ENCODE measurements at places on chromosomes 6 and 20.

DNA sequence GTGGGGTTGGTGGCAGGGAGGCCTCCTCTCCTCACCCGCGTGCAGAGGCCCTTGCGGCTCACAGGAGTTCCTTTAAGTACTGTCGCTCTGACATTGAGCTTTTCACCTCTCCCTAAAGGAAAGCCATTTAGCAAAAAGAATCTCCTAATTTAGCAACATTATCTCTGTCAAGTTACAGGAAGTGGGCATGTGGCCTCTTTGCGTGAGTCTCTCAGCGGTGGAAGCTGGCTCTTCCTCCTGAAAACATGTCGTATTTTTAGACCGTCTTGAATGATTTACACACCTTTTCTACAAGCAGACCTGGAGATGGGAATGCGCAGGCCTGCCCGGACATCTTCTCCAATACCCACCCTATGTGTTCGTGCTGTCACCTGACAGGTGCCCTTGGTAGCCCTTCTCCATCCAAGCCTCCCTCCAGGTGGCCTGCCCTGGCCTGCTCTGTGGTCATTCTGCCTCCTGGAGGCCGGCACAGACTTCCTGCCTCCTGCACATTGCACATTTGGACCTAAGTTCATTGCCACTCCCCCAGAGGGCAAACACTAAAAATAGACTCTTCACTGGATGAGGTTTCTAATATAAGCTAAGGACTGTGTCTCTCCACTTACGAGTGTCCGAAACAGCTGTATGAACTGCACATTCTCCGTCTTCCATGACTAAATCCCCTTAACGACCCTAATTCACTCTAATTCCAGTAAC lies 18.5 kb upstream of the PHACTR3 start:
- no peak for DNase-seq

GRCh38 chr6:99951016-99951805 lies 42.8 kb downstream of the MCHR2 start:
- DNase-seq, result no peak

DNA sequence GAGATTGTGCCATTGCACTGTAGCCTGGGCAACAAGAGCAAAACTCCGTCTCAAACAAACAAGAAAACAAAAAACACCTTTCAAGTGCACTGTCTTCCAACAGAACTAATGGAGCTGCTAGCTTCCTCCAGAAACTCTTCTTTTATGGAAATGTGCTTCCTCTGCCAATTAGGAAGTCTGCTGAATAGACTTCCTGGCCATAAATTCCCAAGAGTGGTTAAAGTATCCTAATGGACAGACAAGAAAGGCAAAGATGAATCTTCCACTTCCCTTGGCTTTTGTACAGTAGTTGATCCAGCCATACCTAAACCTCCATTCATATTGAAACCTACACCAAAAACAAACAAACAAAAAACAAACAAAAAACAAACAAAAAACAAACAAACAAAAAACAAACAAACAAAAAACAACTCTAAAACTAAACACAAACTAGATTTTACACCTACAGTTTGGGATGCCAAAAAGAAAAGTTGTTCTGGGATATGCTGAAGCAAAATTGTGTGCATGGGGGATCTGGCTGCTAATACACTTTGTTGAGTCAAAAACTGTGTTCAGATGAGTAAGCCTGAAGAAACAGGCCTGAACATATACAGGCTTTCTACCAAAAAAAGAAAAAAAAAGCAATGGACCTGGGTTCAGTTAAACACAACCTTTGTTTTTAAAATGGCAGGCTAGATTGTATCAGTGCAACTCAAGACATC lies 59.8 kb upstream of the CARMIL1 start:
- no peak for DNase-seq

GRCh38 chr20:36121981-36122930 lies 32.3 kb upstream of the EPB41L1 start:
- no peak for DNase-seq

DNA sequence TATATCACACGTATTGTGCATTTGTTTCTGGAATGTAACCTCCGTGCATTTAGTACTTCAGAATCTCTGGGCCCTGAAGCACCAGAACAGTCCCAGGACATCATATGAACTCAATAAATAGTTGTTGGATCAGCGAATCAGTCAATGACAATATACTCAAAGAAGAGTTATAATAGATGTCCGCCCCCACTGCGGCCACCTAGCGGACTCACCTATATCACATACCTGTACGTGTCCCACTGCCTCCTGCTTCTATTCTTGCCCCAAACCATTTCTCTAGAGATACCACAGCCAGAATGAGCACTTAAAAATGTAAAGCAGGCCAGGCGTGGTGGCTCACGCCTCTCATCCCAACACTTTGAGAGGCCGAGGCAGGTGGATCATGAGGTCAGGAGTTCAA lies 73.9 kb downstream of the DCDC2 start:
- no peak for DNase-seq

DNA sequence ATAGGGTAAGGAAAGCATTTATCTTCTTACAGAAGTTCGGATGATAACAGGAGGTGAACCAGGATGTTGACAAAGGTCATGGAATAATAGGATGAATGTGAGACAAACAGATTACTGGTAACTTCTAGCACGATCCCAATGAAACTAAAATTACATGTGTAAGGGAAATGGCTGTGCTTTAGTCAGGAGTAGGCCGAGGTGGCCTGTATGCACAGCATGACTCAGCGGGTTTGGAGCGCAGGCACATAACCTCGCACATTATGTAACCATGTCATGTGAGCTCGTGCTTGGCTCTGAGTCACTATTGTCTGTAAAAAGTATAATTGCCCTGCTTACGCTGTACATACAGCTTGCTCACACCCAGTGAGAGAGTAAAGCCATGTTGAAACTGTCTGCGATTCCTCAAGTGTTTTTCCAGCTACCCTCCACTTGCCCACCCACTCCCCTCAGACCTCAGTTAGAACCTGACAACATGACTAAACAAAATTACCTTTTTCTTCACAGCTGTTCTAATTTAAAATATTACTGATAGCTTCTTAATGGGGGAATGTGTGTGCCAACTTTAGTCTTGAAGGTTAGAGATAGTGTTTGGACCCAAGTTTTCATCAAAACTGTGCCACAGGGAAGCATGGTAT lies 8.2 kb downstream of the CYB5R4 start:
- DNase-seq, result no peak

GRCh38 chr20:47118641-47119040 lies 224.0 kb downstream of the EYA2 start:
- no peak for DNase-seq

GRCh38 chr6:40720375-40720748 lies 133.2 kb upstream of the LRFN2 start:
- DNase-seq, result no peak

DNA sequence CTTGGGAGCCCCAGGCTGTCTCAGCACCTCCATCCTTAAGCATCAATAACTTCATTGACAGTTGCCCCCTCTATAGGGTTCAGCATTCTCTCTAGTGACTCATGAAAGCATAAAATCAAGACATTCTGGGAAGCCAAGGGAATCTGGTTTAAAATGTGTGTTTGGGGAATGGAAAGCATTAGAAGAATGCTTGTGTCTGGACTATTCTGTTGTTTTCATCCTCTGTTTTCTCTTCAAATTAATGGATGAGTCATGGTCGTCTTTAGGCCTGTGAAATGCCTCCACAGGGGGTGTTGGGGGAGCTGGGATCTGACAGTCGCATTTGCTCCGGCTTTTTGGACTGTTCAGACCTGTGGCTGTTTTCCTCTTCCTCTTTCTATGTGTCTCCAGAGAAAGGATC lies 279.7 kb downstream of the CDC5L start:
- DNase-seq, result no peak

GRCh38 chr6:34144581-34145160 lies 1.2 kb downstream of the GRM4 start:
- DNase-seq, result no peak

- DNase-seq, result no peak
These were observed 17.2 kb upstream of the LRRN4 start for GRCh38 chr20:6070829-6071695.

DNA sequence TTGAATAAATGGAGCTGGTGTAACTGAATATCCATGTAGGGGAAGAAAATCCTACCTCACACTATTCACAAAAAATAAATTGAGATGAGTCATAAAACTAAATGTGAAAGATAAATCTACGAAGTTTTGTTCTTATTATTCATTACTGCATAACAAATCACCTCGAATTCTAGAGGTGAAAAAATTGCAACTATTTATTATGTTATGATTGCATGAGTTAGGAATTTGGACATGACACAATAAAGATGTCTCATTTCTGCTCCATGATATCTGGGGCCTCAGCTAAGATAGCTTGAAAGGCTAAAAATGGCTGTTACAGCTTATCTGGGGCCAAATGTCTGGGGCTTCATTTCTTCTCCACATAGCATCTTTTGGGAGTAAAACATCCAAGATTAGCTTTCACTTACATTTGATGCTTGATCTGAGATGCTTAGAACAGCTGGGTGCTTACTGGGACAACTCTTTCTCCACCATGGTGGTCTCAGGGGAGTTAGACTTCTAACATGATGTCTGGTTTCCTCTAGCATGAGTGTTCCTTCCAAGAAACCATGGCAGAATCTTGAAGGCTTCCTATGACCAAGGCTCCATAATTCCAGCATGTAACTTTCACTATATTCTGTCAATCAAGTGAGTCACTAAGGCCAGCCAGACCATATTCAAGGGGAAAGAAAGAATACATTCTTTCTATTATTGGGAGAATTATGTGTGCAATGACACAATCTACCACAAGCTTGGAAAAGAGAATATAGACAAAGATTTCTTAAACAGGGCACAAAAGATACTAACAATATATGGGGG lies 30.1 kb downstream of the OR2B6 start:
- DNase-seq, result no peak

- DNase-seq, result no peak
These were observed 216.5 kb downstream of the TFAP2C start for GRCh38 chr20:56845546-56846086.

- no peak for DNase-seq
These were observed 181.0 kb downstream of the LRFN2 start for GRCh38 chr6:40406175-40406574.

DNA sequence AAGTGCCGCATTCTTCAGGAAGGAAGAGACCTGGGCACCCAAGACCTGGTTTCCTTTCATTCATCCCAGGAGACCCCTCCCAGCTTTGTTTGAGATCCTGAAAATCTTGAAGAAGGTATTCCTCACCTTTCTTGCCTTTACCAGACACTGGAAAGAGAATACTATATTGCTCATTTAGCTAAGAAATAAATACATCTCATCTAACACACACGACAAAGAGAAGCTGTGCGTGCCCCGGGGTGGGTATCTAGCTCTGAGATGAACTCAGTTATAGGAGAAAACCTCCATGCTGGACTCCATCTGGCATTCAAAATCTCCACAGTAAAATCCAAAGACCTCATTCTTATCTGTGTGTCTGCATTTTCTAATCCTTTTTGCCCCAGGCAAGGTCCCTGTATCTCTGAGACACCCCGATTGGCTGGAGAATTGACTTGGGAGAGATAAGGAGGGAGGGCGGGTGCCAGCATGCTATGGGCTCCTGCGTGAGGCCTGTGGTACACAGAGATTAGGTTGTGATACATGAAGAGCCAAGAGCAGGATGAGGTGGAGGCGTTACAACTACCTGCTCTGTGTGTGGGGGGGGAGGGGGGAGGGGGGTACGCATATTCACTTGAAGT lies 4.8 kb downstream of the MUC21 start:
- no peak for DNase-seq

DNA sequence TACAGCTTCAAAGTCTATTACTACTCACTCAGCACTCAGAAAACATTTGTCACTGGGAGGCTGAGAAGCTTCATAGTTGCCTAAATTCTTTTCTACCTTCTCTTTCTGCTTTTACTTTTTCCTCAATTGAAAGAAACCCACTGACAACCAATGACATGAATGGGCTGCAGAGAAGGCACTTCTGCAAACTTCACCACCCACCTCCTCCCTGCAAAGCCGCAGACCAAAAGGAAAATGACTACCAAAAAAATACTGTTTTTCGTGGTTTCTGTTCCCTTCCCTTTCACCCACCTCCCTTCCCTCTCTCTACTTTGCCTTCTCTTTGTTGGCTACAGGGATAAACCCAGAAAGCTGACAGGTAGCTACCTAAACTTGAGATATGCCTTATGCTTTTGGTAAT lies 3.2 kb downstream of the GNAS-AS1 start:
- DNase-seq, result no peak

GRCh38 chr20:47638851-47639250 lies 137.2 kb downstream of the NCOA3 start:
- no peak for DNase-seq

DNA sequence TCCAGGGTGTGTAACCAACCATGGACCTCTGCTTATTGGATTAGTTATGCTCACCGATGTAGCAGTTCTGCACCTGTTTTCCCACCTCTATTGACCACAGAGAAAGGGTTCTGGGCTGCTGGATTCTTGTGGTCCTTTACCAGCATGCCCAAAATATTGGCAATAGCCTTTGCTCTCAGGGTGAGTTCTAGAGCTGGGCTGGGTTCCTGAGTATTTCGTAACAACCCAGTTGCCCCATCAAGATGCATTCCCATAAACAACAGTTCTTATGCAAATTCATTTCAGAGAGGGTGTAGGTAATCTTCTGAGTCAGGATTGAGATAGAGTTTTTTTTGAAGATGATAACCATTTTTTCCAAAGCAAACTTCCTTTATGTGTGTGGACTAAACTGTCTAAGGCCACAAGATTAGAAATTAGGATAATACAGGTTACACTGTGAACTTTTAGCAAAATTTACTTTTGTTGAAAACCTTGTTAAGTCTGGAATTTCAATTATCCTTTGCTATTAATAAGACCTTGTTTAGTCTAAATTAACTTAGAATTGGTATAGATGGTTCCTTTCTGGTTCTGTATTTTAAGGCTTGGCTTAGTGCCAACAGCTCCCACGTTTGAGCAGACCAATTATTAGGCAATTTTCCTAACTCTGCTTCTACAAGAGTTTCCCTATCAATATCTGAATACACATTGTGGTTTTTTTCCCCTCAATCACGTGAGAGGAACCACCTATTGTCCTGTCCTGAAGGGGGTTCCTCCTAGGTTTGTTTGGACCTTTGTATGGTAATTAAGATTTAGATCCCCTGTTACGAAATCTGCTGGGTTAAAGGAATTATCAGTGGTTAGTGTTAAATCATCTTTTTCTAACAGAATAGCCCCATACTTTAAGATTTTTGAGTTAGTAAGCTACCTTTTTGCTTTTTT lies 46.1 kb downstream of the TBX18 start:
- no peak for DNase-seq

DNA sequence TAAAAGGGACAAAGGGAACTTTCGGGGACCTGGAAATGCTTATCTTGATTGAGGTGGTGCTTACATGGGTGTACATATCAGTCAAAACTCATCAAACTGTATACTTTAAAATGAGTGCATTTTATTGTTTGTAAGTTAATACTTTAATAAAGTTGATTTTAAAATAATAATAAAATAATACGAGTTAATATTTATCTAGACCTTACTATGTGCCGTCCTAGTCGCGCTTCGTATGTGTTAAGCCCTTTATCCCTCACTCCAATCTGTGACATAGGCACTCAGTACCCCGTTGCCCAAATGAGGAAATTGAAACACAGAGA lies 47.5 kb downstream of the PDYN start:
- no peak for DNase-seq

DNA sequence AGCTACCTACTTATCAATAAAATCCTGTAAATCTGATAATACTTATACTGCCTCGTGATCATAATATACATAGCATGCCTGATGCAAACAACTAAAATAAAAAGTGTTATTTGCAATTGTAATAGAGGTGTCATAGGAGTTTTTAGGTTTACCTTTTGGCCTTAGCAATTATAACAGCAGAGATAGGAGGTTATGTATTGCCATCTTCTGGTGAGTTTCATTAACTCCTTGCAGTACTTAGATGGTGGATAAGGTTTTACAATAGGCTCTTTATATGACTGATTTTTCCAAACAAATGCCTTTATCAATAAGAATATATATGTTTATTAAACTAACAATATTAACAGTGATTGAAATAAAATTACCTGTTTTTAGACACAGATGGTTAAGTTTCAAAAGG lies 27.8 kb upstream of the MYCT1 start:
- DNase-seq, result no peak

GRCh38 chr6:116221067-116221466 lies 32.8 kb downstream of the TSPYL4 start:
- no peak for DNase-seq
